ENCODE measurements at places on chromosomes 6 and 20.

- peak; percentile 47 for DNase-seq
Measured at GRCh38 chr6:85580878-85581267, 12.8 kb downstream of the SNX14 start.

- no peak for DNase-seq
Measured at GRCh38 chr20:16175322-16175961, 397.8 kb downstream of the KIF16B start.

GRCh38 chr6:39892490-39893129 is 41.7 kb downstream of the MOCS1 start:
- DNase-seq, result peak; percentile 83

DNA sequence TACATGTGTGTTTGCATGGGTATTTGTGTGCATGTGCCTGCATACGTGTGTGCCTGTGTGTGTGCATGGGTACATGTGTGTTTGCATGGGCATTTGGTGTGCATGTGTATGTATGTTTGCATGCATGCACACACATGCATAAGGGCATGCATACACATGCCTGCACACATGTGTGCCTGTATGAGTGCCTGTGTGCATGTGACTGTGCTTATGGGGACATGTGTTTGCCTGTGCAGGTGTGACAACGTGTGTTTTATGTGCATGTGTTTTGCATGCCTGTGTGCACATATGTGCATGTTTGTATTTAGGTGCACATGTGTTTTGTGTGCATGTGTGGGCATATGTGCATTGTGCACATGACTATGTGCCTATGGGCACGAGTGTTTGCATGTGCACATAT is 165.7 kb downstream of the ERMARD start:
- DNase-seq, result no peak

DNA sequence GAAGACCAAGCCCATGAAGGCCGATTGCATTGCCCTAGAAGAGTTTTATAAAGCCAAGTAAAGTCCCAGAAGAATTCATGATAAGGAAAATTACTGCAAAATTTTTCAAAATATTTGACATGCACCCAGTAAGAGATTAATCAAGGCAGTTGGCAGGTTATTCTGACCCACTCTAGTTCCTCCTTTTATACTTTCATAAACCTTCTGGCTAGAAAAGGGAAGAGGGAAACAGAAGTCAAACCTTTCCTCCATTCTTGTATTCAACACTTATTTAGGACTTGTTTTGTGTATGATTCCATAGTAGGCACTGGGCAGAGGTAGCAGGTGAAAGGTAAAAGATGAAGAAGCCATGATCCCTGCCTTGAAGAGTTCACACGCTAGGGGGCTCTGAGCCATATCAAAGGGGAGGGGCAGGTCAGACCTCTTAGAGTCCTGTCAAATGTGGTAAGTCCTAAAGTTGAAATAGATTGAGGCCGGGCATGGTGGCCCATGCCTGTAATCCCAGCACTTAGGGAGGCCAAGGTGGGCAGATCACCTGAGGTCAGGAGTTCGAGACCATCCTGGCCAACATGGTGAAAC is 85.4 kb downstream of the NDUFAF5 start:
- no peak for DNase-seq

- no peak for DNase-seq
Measured at GRCh38 chr20:51036827-51037531, 14.1 kb upstream of the KCNG1 start.

GRCh38 chr6:106163446-106163965 is 77.4 kb downstream of the PRDM1 start:
- no peak for DNase-seq

- DNase-seq, result peak; percentile 84
Measured at GRCh38 chr20:2840967-2841531, 504 bp downstream of the VPS16 start.

DNA sequence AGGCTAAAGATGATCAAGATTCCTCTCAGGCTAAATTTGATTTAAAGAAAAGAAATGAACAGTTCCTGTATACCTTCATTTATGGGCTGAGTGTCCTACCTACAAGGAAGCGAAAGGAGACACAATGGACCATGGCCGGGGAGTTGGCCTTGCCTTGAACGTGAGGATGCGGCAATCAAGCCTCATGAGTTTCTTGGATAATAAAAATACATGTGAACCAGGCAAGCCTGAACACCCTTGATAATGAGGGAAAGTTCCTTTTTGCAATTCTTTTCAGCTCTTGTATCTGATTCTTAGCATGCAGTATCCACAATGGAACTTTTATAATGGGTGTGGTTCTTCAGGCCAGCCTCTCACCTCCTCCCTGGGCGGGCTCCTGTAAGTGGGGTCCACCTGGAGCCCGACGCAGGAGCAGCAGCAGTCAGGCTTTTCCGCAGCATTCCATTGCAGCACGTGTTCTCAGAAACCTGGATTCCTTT is 83.8 kb downstream of the RNASET2 start:
- no peak for DNase-seq

GRCh38 chr6:37496951-37497885 is 2.5 kb downstream of the CCDC167 start:
- no peak for DNase-seq

DNA sequence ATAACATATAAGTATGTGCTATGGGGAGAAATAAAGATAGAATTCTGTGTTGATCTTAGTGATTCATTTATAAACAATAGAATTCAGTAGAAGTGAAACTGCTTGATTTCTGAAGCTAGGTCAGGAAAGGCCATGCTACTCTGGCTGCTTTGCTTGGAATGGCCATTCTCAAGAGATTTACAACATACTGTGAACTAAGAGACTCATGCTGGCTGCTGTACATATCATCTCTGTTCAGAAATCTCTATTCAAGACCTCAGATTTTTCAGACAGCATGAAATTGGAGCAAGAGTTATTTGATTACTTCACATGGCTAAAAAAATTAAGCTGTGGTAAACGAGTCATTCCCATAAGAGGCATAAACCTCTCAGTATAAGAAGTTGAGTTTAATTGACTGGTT is 662.6 kb downstream of the BCKDHB start:
- DNase-seq, result no peak

DNA sequence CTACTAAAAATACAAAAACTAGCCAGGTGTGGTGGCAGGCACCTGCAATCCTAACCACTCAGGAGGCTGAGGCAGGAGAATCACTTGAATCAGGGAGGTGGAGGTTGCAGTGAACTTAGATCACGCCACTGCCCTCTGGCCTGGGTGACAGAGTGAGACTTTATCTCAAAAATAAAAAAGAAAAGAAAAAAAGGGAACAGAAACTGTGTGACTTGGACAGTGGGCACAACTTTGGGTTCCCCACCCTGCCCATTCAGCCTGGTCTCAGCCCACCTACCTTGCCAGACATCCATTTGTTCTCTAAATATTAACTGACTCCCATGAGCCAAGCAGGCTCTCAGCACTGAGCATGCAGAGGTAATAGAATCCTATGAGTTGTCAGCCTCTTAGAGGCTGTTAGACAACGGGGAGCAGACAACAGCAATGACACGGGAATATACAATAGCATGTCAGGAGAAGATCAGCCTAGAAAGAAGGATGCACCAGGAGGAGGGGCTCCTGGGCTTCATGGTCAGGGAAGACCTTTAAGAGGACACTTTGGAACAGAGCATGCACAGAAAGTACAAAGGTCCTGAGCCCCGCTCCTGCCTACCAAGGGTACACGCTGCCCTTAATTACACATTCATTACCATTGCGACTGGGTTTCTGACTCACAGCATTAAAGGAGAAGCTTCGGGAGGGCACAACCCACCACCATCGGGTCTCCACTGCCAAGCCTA is 20.0 kb downstream of the FAM209B start:
- no peak for DNase-seq

GRCh38 chr20:14313341-14314020 is 23.9 kb downstream of the FLRT3 start:
- no peak for DNase-seq

- DNase-seq, result no peak
Measured at GRCh38 chr6:66184091-66184490, 477.1 kb upstream of the EYS start.

DNA sequence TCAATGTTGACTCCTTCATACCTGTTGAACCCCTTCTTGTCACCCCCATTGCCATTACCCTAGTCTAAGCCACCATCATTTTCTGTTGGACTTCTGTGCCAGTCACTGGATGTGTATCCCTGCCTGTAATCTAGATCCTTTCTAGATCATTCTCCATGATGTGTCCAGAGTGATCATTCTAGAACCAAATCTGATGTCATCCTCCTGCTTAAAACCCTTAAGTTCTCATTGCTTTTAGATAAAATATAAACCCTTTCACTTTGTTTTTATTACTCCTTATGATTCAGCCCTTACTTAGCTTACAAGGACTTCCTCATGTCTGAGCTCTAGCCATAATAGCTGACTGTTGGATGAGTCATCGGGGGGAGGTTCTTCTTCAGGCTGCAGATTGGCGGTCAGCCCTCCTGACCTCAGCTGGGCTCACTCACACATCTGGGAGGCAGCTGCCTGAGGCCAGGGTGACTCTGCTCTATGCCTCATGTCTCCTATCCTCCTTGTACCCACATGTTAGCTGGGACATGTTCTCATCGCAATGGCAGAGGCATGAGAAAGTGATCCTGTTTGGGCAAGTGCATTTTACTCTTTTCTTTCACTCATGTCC is 287.6 kb downstream of the ESR1 start:
- DNase-seq, result peak; percentile 85

- DNase-seq, result no peak
Measured at GRCh38 chr20:61257611-61258010, 5.5 kb downstream of the CDH4 start.

DNA sequence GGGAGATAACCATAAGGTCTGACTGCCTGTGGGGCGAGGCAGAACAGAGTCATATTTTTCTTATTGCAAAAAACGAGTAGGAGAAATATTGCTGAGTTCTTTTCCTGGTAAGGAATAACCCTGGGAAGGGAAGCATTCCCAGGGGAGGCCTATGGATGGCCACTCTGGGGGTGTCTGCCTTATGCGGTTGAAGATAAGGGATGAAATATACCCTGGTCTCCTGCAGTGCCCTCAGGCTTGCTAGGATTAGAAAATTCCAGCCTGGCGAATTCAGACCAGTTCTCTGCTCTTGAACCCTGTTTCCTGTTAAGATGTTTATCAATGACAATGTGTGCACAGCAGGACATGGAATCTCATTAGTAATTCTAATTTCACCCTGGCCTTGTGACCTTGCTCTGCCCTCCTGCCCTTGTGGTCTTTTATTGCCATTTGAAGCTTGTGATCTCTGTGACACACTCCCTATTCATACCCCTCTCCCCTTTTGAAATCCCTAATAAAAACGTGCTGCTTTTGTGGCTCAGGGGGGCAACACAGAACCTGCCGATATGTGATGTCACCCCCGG is 491.1 kb upstream of the EYS start:
- no peak for DNase-seq

GRCh38 chr6:108951351-108951953 is 103.2 kb downstream of the ARMC2 start:
- no peak for DNase-seq

GRCh38 chr6:144597511-144597910 is 312.4 kb downstream of the UTRN start:
- DNase-seq, result no peak

DNA sequence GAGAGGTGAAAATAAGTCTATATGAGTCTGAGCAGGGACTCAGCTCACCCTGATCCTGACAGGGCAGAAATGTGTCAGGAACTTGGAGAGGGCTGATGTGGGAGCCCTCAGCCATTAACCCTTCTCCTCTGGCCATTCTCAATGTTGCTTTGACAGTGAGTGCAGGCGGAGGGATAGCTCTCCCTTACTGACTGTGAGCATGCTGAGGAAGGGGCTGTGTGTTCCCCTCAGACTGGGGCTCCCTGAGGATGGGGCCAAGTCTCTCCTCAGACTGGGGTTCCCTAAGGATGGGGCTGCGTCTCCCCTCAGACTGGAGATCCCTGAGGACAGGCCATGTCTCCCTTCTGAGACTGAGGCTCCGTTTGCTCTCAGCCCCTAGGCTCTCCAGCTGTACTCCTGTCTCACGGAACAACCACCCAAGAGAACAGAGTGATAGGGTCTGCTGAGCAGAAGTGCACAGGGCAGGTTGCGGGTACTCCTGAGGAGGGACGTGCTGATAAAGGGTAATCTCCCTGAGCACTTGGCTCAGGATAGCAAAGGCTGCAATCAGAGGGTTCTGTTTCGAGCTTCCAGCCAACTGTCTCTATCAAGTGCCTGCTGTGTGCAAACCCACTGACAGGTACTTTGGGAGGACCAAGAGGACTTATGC is 141.0 kb downstream of the MRPL14 start:
- DNase-seq, result no peak

- no peak for DNase-seq
Measured at GRCh38 chr6:109236115-109237076, 141.1 kb downstream of the CEP57L1 start.

Data from Right ventricle myocardium superior (tissue), 1 donor.